Stimulated activated CD4-positive, alpha-beta T cell treated with anti-CD3 and anti-CD28 coated beads, Interleukin-1b, Interleukin-23, amount 100 ng/mL, for 1 hour (primary cell): ENCODE measurements at places on chromosomes 12 and 14.

DNA sequence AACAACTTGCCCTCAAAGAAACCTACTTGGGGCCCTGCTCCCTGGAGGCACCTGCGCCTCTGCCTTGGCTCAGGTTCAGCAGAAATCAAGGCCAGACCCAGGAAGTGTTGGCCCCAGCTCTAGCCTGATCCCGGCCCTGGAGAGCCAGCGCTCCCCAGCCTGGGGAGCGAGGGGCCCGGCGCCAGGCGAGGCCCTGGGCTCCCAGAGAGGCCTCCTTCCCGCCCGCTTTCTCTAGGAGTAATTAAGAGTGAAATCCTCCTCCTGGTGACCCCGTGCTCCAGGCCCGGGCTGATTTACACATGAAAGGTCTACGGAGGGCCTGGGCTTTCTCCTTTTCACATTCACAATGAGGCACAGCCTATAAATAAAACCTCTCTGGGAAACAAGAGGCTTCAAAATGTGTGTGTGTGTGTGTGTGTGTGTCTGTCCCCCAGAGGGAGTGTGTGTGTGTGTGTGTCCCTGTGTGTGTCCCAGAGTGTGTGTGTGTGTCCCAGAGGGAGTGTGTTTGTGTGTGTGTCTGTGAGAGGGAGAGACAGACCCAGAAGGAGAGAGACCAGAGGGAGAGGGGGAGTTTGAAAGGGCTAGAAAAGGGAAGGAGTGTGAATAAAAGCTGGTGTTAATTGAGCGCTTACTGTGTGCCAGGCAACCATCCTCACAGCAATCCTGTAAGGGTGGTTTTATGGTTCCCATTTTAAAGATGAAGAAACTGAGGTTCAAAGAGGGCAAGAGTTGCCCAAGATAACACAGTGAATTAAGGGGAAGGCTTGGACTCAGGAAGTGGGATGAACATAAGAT lies 23.8 kb upstream of the COX6A1 start:
- no peak for DNase-seq

GRCh38 chr14:84671776-84672175 lies 858.2 kb upstream of the FLRT2 start:
- no peak for DNase-seq

DNA sequence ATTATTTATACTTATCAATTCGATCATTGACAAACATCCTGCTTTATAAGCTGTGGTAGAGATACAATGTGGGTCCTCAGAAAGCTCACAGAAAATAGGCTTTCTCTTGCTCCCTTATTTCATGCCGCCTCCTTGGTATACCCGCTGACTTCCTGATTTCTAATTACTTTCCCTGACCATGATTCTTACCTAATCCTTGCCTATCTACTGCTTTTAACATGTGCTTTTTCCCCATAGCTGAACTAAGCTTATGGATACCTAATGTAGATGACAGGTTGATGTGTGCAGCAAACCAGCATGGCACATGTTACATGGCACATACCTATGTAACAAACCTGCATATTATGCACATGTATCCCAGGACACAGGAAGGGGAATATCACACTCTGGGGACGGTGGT lies 65.1 kb downstream of the ITPR2 start:
- DNase-seq: no peak

DNA sequence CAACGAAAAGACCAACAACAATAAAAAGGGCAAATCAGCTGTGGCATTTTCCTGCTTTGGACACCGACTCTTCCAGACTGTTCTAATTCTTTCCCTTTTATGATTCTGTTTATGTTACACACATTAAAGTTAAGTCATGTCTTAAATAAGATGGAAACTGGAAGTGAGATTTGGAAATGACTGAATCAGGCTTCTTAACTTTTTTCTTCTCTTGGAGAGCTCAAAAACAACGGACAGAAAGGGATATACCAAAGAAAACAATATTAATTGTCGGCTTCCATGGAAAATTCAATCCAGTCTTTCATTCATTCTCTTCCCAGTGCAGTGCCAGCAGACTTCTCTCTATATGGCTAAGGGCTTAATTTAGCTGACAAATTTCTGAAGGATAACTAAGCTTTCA lies 214.9 kb upstream of the DDHD1 start:
- no peak for DNase-seq

- no peak for DNase-seq
Observed at GRCh38 chr12:50060120-50060468, 2.7 kb downstream of the ASIC1 start.
